ENCODE measurements at places on chromosomes 2 and 18.
A peak's percentile ranks its signal among the peaks of the same experiment; 100 is the strongest.

GRCh38 chr2:177058747-177059146 lies 153.8 kb upstream of the HNRNPA3 start:
- no peak for DNase-seq

- no peak for DNase-seq
Measured at GRCh38 chr2:240956171-240956934, 42.1 kb upstream of the SNED1 start.

DNA sequence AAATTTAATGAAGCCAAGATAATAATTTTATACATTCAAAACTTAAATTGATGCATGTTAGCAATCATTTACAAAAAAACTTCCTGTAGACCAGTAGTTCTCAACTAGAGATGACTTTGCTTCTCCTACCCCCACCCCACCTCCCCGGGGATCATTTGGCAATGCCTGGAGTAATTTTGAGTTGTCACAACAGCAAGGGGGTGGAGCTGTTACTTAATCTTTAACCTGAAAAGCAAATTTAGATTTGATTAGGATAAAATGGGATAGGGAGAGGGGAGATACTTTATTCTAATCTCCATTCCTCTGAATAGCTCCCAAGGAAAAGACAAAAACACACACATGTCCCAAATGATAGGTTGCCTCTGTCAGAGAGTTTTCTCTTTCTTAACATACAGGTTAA lies 4.2 kb downstream of the SLC40A1 start:
- no peak for DNase-seq

DNA sequence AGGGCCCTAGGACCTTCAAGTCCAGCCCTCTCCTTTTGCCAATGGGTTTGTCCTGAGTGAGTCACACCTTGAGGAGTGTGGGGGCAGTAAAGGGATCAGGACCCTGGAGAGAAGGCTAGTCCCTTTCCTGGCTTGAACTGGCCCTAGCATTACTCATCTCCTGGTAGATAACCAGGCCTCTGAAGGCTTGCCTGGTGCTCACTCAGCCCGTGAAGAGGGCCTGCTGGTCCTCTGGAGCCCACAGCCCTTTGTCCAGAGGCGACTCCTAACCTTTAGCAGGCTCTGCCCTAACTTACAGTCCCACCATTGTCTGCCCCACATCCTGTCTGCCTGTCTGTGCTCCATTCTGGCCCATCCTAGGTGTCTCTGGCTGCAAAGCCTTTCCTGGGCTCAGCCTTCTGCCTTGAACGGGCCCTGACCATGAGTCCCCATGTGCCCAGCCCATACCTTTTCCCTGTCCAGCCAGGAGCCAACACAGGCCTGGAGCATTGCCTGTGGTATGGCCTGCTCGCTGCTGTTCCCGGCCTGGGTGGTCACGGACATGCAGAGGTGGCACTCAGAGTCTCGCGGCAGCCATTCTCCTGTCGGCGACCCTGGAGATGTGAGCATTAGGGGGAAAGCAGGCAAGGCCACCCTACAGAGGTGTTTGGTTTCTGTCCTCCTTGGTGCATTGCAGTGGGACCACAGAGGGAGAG lies 5.0 kb downstream of the SFTPB start:
- no peak for DNase-seq

- DNase-seq, result no peak
Measured at GRCh38 chr2:144607099-144607498, 87.2 kb upstream of the ZEB2 start.

- no peak for DNase-seq
Measured at GRCh38 chr18:27713037-27713737, 463.7 kb downstream of the CDH2 start.

DNA sequence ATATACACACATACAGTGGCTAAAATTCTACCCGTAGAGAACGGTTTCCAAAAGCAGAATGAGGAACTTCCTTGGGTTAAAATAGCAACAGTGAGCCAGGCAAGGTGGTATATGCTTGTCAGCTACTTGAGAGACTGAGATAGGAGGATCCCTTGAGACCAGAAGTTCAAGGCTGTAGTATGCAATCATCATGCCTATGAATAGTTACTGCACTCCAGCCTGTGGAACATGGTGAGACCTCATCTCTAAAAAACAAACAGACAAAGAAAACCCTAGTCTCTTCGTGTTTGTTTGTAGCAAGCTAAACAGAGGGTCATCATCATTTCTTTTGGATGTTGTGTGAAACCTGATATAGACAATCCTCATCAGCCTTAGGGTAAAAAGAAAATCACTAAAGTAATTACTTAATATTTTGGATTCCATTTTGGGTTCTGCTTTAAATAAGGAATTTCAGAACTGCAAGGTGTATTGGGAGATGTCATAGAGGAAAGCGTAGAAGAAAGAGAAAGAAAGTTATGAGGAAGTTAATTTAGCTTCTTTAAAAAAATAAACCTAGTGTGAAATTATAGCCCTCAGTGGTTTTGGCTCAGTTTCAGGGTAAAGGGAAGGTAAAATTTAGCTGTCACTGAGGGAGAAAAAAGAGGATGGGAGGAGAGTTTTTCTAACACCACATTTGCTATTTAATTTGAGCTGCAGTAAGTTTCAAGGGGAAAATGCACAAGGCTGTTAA lies 46.5 kb downstream of the PLEK start:
- no peak for DNase-seq

GRCh38 chr2:226605642-226606041 lies 194.0 kb downstream of the IRS1 start:
- DNase-seq, result no peak

DNA sequence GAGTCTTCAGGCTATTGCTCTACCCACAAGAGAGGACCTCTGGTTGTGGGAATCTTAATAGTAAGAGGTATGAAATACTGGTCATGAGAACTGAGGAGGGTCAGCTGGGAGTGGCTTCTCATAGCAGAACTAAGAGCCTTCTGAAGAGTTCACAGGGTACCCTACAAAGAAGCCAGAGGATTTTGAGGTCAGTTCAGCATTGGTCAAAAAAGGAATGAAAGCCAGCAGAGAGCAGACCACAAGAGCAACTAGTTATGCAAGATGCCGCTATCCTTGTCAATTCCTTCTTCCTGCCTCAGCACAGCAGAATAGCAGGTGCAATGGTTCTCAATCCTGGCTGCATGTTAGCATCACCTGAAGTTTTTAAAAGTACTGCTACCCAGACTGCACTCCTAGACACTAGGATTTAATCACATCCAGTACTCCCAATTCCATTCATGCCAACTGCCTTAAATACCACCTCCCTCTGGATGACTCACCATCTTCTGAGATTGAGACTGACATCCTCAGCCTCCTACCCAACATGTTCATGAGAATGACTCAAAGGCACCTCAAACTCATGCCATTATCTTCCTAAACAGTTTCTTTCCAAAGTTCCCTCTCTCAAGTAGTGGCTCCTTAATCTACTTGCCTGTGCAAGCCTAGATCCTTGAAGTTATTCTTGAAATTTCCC lies 81.0 kb upstream of the RBMS1 start:
- DNase-seq, result no peak

GRCh38 chr18:8625461-8626092 lies 16.3 kb downstream of the RAB12 start:
- DNase-seq, result no peak

GRCh38 chr18:22971038-22971437 lies 37.9 kb downstream of the RBBP8 start:
- DNase-seq, result no peak

- DNase-seq, result no peak
Measured at GRCh38 chr2:20288642-20289340, 61.9 kb downstream of the PUM2 start.

DNA sequence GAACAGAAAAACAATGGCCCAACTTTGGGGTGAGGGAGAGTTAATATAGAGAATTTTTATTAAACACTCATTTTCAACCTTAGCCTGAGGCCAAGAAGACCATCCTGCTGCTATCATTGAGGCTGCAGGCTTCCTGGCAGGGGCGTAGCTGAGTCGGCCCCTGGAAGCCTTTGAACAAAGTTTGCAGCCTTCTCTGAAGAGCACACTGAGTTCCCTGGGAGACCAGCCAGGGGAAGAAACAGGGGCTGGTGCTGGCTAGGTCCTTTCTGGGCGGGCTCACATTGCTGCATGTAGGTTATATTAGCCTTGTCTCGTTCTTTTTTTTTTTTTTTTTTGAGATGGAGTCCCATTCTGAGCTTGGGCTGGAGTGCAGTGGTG lies 126.8 kb upstream of the HS6ST1 start:
- DNase-seq, result no peak

GRCh38 chr2:209772290-209772685 lies 656 bp downstream of the UNC80 start:
- DNase-seq, result no peak

GRCh38 chr2:236994361-236994760 lies 91.3 kb upstream of the COPS8 start:
- DNase-seq, result no peak

DNA sequence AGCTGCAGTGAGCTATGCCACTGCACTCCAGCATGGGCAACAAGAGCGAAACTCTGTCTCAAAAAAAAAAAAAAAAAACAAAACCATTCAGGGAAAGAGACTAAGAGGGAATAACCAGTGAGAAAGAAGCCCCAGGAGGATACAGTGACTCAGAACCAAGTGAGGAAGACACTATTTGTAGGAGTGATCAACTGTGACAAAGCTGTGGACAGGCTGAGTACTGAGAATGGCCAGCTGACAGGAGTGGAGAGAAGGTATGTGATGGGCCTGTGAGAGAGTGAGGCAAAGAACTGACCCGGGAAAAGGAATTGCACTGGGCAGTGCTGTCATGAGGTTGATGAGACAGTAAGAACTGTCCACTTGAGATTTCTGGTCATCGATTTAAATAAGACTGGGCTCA lies 6.7 kb upstream of the LCT start:
- no peak for DNase-seq

DNA sequence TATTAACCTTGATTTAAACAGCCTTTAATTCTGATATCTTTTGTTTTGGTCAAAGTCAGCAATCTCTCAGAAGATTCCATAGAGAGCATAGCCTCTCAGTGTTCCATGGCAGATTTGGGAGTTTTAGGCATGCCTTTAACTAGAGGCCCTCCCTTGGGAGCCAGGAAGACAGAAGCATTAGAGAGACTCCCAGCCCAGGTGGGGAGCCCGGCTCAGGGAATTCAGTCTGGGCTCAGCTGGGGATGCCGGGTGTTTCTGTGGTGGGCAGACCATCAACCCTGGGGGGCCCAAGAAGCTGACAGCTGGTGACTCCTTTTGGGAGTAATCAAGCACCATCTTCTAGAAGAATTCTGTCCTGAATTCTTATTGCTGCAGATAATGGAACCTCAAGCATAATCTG lies 99.7 kb upstream of the CELF4 start:
- DNase-seq, result no peak

DNA sequence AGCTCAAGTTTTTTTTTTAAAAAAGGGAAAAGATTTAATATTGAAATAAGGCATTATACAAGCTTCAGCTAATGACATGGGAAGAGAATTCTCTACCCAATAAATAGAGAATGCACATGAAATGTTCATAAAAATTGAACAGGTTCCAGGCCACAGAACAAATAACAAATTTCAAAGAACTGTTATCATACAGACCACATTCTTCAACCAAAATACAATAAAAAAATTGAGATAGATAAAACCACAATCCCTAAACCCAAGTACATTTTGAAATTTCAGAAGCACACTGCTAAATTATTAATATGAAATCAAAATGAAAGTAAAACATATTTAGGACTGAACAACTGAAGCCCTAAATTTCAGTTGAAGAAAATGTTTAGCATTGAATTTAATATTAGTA lies 89.6 kb downstream of the BCL2 start:
- no peak for DNase-seq

DNA sequence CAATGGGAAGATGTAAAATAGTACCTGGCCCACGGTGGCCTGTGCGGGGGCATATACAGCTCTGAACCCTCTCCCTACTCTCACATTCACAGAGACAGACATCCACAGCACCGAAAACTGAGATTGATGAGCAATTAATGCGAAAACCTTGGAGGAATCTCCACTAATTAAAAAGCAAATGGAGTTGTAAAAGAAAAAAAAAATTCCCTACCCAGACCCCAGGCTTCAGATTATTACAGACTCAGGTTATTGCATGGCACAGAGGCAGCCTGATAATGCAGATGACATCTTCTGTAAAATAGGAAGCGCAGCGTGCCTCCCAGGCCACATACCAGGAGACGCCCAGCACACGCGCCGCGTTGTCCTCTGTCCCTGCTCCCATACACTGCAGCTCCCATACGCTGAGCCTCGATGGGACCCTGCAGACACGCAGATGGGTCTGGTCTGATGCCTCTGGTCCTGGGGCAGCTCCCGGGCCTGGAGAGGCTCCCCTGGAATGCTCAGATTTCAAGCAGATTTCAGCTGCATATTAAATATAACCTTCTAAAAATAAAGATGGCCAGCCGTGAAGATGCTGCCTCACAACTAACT lies 496.1 kb upstream of the MYT1L start:
- no peak for DNase-seq

DNA sequence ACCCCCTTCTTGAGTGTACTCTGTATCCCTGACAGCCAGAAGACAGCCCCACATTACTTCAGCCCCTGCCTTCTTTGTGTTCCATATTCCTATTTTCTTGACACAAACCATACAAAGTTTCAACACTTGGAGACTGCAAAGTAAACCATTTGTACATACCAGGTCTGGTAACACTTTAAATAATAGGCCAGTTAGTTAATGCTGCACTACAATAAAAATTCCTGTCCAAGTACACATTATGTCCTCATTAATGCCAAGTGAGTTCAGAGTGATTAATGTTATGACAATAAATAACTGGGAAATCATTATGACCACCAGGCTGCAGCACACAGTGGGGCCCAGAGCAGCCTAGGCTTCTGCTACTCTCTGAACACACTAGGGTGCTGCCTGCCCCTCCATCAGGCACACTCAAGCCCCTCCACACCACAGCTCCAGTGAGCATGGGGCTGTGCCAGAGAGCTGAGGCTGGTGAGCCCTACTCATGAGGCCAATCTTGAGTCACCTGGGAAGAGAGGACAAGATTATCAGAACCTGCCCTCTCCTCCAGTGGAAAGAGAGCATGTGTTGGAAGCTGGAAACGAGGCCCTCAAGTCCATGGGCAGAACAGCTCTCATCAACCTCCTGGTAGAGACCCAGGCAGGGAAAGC lies 138.7 kb downstream of the TTC32 start:
- DNase-seq, result no peak

DNA sequence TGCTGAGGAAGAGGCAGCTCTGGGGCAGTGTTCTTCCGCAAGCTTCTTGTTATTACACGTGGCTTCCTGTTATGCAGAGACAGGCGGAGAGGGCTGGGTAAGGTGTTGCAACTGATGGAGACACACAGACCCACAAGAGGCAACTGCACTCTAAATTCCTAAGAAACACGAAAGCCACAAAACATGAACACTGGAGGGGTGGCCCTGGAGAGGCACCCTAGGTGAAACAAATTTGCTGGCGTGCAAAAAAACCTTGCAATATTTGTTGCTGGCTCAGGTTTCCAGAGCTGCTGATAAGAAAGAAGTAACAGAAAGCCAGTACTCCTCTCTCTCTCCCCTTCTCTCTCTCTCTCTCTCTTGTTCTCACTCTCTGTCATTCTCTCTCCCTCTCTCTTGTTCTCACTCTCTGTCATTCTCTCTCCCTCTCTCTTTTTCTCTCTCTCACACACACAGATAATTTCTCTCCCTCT lies 31.8 kb downstream of the ARHGAP25 start:
- DNase-seq, result peak; percentile 52

All from stimulated activated CD8-positive, alpha-beta memory T cell treated with anti-CD3 and anti-CD28 coated beads, Interleukin-4, amount 100 ng/mL, for 4 hours (primary cell).